ENCODE measurements at places on chromosomes 3 and 15.

DNA sequence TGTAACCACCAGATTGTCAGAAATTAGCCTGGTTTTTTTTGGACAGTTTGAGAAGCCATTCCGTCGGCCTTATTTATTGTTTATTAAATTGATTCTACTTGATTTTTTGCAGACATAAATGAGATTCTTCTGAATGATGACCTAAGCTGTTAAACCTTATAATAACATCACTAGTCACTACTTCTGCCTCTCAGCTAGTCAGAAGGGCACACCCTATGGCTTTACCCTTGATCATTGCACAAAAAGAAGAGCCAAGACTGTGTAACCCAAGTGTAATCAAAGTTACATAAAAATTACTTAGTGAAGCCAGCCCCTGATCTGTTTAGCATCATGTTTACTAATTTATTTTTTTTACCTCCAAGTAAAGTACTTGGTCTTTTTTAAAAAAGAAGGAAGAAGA is 64.3 kb downstream of the CHL1 start:
- no peak for DNase-seq

- DNase-seq = no peak
Measured at GRCh38 chr3:7841451-7841850, 660.2 kb upstream of the LMCD1 start.

DNA sequence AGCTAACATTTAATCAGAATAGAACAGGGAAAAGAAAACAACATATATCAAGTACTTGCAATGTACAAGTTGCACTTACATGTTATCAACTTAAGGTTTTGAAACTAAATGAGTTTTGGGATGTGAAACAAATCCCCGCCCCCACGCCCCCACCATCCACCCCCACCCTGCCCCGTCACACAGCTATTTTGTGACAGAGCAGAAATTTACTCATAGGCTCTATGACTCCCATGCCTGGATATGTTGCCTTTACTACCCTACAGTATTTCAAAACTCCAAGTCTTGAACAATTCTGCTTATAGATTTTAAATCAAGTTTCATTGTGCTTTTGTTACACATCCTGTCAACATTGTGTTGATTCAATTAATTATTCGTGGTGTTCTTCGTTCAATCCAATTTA is 18.1 kb upstream of the IL1RAP start:
- no peak for DNase-seq

- DNase-seq = no peak
Measured at GRCh38 chr15:93028111-93028631, 60.8 kb downstream of the RGMA start.

- no peak for DNase-seq
Measured at GRCh38 chr3:46557814-46558183, 8.3 kb downstream of the LRRC2 start.

DNA sequence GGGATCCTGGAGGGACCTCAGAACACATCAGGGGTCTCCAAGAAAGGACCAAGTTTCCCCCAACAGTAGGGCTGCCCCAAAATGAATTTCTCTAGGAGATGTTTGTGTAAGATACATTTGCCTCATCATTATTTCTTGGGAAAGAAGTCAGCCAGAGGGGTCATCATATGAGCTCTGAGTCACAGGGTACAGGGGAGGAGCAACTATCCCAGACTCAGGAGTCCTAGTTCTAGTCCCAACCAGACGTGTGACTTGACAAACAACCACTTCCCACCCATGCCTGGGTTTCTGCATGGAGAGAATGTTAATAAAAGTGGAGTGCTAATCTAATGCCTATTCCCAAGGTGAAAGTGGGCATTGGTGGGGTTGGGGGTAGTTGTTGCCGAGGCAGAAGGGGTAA is 144.1 kb downstream of the ALDH1A2 start:
- DNase-seq = no peak

DNA sequence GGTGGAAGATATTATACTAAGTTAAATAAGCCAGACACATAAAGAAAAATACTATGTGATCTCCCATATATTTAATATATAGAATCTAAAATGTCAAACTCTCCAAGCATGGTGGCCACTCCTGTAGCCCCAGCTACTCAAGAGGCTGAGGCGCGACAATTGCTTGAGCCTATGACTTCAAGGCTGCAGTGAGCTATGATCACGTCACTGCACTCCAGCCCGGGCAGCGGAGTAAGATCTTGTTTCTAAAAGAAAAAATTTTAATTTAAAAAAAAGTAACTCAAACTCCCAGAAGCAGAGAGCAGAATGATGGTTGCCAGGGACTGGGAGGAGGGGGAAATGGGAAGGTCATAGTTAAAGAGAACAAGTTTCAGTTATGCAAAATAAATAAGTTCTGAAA is 13.3 kb downstream of the RAB27A start:
- no peak for DNase-seq

- DNase-seq = no peak
Measured at GRCh38 chr3:359672-360071, 163.1 kb downstream of the CHL1 start.

GRCh38 chr3:151318991-151319390 is 2.4 kb upstream of the GPR87 start:
- DNase-seq = no peak

DNA sequence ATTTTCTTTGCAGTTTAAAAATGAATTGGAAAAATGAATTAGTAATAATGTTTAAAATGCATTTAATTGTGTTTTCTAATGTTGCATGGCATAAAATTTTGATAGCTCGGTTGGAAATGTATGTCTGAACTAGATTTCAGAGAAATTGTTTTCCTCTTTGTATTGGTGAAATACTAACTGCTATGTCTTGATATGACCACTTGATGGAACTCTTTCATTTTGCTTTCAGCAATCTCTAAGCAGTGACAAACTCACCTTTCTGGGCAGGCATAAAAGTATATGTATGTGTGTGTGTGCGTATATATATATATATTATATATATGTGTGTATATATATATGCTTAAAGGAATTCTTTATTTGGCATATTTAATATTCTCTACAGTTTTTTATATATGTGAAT is 239.3 kb upstream of the ZNF717 start:
- DNase-seq = no peak

DNA sequence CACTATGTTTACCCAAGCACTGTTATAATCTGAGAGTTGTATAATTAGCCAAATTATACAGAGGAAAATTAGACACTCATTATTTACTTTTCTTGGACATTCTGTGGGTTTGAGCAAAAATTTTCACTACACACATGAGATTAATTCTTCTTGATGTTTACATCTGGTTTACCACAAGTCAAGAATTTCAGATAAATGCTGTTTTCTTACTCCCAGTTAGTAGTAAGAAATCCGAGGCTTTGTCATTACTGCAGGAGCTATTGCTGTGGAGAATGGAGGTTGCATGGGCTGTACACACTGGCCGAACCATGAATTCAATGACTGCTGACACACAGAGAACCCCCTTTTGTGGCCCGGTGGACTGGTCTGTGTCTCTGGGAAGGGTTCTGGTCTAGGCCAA is 207.7 kb upstream of the CFAP20DC start:
- DNase-seq = no peak

- no peak for DNase-seq
Measured at GRCh38 chr3:36135863-36136262, 244.4 kb upstream of the STAC start.

DNA sequence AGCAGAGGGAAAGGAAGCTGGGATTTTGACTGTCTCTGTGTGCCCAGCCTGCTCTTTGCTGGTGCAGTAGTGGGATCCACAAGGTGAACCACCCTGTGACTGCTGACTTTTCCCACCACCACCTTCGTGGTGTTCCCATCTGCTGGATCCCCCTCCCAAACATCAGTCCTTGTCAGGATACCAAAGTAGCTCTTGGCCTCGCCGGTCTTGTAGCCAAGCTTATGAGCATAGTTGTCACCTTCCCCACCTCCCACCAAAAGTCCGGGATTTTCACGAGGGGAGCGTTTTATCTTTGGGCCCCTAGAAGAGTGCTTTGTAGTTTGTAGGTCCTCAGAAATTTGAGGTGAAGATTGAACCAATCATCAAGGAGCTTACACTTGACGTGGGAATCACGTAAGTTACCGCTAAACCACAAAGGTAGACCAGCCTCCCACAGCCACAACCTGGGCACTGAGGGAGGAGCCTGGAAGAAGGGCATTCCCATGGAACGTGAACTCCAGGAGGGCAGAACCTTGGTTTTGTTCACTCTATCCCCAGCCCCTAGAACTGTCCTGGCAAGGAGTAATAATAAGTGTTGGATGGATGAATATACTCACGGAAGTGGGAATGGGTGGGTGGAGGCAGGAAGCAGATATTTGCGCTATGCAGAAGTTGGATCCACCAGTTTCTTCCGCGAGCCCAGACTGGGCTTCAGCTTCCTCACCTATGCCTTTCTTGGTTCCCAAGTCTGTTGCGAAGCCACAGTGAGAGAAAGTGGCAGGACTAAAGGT is 814 bp upstream of the TEX264 start:
- DNase-seq = no peak

- DNase-seq = no peak
Measured at GRCh38 chr3:112373924-112374323, 41.0 kb downstream of the CD200 start.

GRCh38 chr3:123818324-123818920 is 65.7 kb downstream of the MYLK start:
- no peak for DNase-seq

- DNase-seq = no peak
Measured at GRCh38 chr3:79032686-79033318, 735.0 kb downstream of the ROBO1 start.

DNA sequence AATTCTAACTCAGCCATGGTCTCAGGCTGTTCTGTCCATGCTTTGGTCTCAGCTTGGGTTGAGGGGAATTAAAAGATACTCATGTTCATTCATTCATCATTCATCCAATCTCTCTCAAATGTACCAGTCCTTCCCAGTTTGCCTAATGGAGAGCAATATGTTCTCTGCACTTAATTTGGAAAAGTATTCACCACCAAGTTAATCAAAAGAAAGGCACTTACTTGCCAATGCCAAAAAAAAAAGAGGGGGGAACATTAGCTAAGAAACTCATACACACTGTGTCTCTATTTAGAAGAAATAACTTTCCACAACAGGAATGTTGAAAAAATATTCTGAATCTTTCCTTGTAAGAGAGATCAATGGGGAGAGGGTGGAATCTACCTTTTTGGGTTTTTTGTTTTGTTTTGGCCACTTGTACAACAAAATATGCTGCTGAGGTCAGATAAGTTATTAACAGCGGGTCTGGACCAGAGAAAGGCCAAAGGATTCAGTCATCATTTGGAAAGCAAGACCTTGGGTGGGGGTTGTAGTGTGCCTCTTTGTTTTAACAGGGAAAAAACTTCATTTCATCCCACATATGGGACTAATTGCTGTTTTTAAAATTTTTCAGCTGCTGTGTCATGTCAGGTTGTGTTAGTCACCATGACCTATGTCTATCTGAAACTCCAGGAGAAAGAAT is 152.3 kb downstream of the FBN1 start:
- DNase-seq = no peak

- DNase-seq = peak; percentile 17
Measured at GRCh38 chr3:124565013-124565412, 165.2 kb upstream of the UMPS start.

DNA sequence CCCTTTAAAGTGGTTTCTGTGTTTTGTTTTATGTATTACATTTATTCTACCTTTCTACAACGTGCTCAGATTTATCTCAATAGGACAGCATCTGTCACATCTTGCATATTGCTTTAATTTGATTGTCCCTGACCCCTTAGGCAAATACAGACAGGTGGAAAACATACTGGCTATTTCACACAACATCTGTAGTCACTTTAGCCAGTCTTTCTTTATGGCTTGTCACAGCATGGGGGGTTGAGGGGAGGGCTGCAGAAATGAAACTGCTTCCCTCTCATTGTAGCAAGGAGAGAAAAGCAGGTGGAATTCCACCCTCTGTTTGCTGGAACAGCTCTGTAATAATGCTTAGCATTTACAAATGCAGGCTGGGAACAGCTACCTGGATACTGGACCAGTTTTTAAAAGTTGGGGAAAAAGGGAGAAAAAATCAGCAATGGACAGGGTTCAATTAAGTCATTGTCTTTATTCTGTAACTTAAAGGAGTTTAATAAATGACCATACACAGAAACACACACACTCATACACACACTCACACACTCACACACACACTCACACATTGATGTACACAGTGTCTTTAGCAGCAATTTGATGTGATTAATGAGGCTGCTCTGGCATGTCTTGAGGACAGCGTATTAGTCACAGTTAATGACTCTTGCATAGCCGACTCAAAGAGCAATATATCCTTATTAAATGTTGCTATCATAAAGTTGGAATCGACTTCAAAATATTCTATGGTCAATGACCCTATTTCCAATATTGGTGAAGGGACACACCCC is 283.7 kb upstream of the GBE1 start:
- DNase-seq = no peak

Data from substantia nigra (tissue), 51 donors.